ENCODE measurements at places on chromosomes 12 and 14. TPM values are rescaled to one million over a fixed set of nuclear protein-coding genes. Genes with fewer than 3 reads are reported as not detected.

The PRH2 gene
- total RNA-seq, result not detected

The SMIM41 gene
- total RNA-seq, result not detected

The RGS6 gene
- total RNA-seq, result not detected

The COCH gene
- 43.5 TPM for total RNA-seq

The CAPZA3 gene
- not detected for total RNA-seq

The ABHD12B gene
- not detected for total RNA-seq

The TUBA1B gene
- total RNA-seq, result 3,979 TPM

- DNase-seq, result no peak
Observed at GRCh38 chr12:32650508-32650907, 28.6 kb upstream of the DNM1L start.

GRCh38 chr14:92487513-92488133 is 26.0 kb upstream of the RIN3 start:
- no peak for DNase-seq

- no peak for DNase-seq
Observed at GRCh38 chr14:36279306-36280190, 40.9 kb downstream of the MBIP start.

GRCh38 chr12:13192719-13193118 is 3.8 kb upstream of the EMP1 start:
- no peak for DNase-seq

- DNase-seq, result no peak
Observed at GRCh38 chr12:27319409-27319808, 13.2 kb upstream of the BMAL2 start.

DNA sequence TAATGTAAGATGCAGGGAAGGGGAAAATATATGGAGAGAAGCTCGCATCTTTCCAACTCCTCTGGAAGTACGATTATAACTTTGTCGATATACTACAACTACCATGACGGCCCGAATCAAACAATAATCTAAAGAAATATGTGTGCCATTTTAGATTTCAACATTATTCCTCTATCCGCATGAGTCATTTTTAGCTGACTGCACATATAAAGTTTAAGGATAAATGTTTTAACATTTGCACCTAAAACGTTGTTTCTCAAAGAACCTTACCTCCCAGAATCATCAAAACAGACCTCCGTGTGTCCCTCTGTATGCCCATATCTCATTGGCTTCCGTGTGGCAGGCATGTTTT is 482 bp downstream of the WDHD1 start:
- DNase-seq, result no peak

DNA sequence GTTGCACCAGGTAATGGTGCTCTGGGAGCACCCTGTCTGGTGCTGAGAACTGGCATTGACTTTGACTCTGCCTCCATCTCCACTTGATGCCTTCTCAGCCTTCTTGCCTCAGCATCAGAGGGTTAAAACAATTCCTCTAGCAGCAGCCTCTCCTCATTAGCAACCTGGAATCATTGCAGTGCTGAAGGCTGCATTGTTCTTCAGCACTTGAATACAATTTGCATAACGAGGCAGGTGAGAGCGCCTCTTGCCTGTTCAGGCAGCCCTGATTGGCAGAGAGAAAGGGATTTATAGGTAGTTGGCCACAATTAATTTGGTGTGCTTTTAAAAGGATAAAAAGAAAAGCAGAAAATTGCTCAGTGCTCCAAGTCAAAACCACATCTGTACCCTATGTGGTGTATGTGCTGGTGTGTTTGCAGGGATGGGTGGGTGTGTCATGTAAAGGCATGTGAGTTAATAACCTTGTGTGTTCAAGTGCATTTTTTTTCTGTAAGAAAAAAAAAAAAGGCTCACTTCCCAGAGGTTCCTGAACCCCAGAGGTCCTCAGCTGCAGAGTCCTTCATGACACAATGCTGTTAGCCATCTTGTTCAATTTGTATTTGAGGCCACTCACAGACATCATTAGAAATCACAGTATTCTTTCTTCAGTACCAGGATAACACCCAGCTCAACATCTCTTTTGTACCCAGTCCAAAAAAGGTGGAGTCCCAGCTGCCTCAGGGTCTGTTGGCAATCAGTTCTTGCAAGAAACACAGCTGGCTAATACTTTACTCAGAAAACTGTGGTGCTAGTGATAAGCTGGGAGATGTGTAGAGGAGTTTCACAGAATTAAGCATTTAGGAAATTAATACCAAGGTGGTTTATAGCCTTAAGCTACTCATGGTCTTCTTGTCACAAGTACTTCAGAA is 385.6 kb downstream of the GRIN2B start:
- DNase-seq, result no peak
